ENCODE measurements at places on chromosomes 6 and 20.

DNA sequence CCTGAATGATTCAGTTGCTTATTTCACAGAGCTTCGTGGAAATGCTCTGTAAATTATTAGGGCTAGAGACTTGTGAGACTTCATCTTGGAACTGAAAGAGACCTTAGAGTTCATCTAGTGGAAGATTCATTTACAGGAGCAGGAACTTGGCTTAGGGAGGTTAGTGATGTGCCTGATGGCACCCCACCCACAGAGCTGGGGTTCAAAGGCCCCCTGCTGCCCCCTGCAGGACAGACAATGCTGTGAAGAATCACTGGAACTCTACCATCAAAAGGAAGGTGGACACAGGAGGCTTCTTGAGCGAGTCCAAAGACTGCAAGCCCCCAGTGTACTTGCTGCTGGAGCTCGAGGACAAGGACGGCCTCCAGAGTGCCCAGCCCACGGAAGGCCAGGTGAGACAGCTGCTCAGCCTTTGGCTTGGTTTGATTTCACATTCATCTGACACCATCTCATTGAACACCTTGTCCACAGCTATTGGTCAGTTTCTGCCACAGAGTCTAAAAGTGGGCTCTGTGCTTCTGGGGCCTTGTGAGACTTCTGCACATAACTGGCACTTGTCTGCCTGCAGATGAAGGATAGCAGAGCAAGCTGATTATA lies 25.1 kb downstream of the MYBL2 start:
- peak; percentile 89 for DNase-seq

DNA sequence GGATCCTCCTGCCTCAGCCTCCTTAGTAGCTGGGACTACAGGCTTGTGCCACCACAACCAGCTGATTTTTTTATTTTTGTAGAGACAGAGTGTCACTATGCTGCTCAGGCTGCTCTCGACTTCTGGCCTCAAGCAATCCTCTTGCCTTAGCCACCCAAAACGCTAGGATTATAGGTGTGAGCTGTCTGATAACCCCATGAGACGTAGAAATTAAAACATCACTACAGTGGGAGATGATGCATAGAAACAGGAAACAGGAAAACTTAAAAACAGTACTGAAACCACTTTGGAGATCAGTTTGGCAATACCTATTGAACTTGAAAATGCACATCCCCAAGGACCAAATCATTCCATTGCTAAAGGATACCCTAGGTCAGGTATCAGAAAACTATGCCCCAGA lies 10.8 kb downstream of the SENP6 start:
- no peak for DNase-seq

DNA sequence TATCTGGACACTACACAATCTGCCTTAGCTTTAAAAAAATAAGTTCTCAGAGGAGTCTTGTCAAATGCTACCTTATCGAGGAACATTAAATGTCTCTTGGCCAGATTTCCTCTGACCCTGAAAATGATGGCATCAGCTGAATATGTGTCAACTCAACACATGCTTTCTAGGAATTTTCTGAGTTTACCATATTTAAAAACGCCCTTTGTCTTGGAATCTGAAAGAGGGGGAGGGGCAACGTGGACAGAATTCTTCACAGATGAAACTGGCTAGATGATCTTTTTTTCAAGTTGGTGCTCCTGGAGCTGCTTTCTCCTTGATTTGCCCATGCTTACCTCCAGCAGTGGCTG lies 5.1 kb downstream of the SOX4 start:
- DNase-seq, result no peak

- DNase-seq, result no peak
Observed at GRCh38 chr20:61173961-61174725, 77.9 kb upstream of the CDH4 start.

- DNase-seq, result no peak
Observed at GRCh38 chr6:68045193-68045592, 589.9 kb upstream of the ADGRB3 start.

- DNase-seq, result peak; percentile 83
Observed at GRCh38 chr6:36724514-36725390, 27.1 kb downstream of the RAB44 start.

DNA sequence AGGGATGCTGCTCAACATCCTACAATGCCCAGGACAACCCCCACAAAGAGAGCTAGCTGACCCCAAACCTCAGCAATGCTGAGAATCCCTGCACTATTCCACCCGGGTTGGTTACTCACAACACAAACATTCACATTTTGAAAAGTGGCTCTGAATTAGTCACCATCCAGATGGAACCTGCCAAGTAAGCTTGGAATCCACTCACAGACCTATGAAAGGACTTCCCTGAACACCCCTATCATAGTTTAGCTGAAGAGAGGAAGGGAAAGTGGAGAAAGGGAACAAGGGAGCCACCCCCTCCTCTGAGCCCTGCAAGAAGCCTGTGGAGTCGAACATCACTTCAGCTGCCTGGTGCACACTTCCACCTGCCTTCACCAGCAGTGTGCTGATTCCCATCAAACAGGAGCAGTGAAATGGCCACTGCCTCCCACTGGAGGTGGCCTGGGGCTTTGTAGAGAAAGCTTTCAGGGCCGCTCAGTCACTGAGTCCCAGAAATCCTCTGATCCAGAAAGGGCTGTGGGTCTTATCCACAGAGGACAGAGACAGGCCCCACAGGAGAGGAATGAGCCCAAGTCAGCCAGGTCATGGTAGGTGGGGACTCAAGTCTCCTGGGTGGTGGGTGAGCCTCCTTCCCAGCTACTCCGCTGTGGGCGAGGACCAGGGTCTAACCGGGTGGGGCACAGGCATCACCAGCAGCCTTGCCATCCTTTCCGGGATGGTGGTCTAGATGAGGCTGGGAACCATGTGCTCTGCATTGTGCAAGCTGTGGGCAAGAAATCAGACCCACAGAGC lies 203.7 kb downstream of the SYNDIG1 start:
- peak; percentile 80 for DNase-seq

DNA sequence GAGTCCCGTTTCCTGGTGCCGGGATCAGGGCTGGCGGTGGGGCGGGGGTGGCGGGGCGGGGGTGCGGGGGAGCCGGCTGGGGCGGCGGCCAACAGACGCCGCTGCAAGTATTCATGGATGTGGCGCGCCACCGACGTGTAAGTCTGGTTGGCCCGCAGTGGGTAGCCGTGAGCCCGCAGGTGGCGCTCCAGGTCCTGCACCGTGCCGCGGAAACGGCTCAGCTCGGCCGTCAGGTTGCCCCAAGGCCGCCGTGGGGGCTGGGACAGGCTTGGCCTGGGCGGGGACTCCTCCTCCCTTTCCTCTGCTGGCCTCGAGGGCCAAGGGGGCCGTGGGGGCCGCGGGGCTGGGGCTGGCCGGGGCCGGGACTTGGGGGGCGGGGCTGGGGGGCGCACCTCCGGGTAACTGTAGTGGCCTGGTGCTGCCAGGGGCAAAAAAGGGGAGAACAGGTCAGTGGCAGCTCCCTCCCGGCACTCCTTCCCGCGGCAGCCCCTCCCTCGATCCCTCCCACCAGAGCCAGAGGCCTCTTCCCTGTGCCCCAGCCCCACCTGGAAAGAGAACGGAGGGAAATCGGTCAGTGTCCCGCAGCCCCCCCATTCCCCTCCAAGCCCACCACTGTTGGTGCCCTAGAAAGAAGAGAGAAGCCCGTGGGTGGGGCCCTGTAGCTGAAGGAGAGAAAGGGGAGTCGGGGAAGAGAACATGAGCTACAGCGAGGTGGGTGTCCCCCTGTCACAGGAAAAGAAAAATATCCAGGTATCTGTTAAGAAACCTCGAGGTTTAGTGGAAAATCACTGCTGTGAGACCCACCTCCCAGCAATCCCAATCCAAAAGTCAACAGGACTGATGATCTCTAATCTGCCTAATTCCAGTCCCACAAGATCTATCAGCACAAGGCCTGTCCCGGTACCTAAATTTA lies 21.3 kb downstream of the TNXB start:
- no peak for DNase-seq

DNA sequence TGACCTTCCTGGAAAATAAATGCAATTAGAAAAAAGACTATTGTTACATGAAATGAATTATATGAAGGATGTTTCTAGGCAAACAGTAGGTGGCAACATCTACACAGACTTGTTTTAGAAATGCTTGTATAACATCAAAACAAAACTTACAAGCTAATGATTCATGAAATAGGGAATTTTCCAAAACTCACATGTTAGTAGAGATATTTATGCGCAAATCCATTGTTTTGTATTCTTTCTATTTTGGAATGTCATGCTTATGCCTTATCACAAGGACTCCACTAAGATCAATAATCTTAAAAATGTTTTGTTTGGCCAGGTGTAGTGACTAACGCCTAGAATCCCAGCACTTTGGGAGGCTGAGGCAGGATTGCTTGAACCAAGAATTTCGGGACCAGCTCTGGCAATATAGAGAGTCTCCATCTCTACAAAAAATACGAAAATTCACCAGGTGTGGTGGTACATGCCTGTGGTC lies 32.3 kb upstream of the LGSN start:
- peak; percentile 3 for DNase-seq

GRCh38 chr6:131754715-131755567 lies 44.1 kb upstream of the CTAGE9 start:
- no peak for DNase-seq

GRCh38 chr6:53426667-53427270 lies 78.0 kb upstream of the ELOVL5 start:
- DNase-seq, result no peak

DNA sequence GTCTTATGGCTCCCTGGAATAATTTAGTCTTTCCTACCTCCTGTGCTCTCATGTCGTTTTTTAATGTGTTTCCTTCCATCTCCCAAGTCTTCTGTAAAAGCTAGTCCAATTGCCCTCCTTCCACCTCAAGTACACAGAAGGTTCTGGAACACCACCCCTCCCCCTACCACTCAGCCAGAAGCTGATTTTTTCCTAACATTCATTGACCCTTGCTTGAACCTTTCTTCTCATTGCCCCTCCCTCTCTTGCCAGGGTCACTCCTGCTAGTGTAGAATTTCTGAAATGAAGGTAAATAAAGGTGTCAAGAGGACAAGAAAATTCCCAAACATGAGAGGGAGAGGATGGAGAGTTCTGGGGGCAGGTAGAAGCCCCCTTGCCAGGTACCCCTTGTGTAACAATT lies 38.6 kb downstream of the PLEKHG1 start:
- no peak for DNase-seq

DNA sequence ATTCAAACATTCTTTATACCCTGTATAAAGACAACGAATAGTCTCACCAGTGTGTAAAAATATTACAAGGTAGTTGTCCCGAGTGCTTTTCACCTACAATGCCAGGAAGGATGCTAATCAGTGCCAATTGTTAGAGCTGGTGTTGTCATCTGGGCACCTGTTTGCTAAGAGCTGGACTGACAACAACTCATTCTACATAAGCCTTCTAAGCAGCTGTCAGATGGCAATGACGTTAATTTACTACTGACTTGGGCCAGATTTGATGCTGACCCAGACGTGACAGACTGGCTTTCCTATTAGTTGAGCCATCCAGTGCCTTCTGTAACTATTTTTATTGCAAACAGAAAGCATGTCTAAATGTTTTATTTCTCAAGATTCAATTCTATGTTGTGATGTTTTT lies 355.2 kb downstream of the ADGRB3 start:
- no peak for DNase-seq

DNA sequence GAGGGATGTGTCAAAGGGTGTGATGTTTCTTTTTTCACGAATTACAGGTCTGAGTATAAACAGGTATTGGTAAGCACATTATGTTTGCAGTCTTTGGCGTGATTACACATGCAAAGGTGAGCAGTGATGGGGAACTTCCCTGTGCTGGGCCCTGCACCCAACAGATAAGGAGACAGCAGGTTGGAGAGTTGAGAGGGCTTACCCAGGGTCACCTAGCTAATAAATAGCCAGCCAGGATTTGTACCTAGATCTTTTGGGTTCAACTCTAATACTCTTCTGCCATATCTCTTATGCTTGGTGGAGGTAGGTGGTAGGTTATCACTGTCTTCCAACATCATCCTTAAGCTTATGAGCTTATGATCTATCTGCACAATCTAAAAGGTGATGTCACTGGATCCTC lies 46.5 kb downstream of the AFG1L start:
- no peak for DNase-seq

DNA sequence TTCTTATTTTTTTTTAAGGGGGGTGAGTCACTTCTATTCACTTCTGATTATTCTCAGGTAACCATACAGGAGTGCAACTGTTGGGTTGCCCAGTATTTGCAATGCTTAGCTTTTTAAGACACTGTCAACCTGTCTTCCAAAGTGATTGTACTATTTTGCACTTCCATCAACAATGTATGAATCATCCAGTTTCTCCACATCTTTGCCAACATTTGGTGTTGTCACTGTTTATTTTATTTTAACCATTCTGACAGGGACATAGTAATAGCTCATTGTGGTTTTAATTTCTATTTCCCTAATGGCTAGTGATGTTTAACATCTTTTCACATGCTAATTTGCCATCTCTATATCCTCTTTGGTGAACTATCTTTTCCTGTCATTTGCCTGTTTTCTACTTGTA lies 1.4 kb upstream of the SLC13A3 start:
- no peak for DNase-seq

GRCh38 chr6:106518748-106519147 lies 110.5 kb downstream of the RTN4IP1 start:
- no peak for DNase-seq

- DNase-seq, result no peak
Observed at GRCh38 chr20:54305421-54305820, 97.5 kb downstream of the PFDN4 start.

- DNase-seq, result no peak
Observed at GRCh38 chr6:38427492-38428210, 212.1 kb downstream of the BTBD9 start.

DNA sequence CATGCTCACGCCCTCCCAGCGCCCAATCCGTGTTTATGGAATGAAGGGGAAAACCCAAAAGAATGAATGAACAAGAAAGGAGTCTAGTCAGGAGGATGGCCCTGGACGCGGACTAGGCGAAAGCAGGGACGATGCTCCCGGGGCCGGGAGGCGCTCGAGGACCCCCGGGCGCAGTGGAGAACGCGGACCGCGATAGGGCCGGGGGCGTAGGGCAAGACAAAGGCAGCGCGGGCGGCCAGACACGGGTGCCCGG lies 758 bp downstream of the GCLC start:
- DNase-seq, result no peak

- DNase-seq, result no peak
Observed at GRCh38 chr20:44008806-44009678, 94.4 kb downstream of the TOX2 start.

GRCh38 chr20:38673725-38674091 lies 50.6 kb upstream of the SLC32A1 start:
- peak; percentile 53 for DNase-seq

DNA sequence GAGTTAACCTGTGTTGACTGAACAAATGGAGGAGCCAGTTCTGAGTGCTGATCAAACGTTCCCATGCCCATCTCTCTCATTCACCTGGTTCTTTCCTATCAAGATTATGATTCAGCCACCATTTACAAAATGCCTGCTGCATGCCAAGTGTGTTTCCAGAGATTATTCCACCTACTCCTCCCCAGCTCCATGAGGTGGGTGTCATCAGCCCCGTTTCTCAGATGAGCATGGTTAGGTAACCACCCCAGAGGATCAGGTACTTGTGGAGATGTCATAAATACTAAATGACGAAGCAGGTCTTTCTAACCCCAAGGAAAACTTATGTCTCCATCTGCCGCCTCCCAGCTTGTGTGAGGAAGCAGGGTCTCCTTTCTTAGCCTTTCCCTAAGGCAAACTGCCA lies 2.1 kb downstream of the BANF2 start:
- no peak for DNase-seq

All from HTR-8/SVneo (cell line).